ENCODE measurements at places on chromosomes 4 and X.

GRCh38 chr4:33107814-33108213 lies 2387.6 kb downstream of the PCDH7 start:
- DNase-seq = no peak

DNA sequence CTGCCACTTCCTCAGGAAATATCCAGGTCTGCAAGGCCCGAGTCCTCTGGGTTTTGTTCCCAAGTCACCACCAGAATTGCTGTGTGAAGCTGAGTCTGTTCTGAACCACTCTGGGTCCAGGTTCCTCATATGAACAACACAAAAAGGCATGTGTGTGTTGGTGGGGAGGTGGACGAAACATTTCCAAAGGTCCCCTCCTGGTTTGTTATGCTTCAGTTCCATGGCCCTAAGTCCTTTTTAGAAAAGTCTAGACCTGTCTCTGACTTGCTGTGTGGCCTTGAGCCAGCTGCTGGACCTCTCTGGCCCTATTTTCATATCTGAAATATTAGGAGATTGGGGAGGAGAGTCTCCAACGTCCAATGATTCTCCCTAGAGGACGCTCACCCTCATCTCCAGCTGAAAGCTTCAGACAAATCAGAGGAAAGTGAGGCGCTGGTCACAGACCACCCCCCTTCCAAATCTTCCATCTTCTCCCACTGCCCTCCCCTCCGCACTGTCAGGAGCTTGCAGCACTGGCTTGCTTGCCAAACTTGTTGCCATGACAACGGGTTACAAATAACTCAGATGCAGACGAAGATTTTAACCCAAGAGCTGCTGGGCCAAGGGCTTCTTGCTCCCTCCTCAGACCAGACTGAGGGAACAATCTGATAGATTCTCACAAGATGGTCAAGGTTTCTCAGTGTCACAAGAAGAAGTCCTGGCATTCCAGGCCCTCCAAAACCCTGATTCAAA lies 64.5 kb downstream of the SMC1A start:
- no peak for DNase-seq

GRCh38 chrX:45134315-45134731 lies 66.4 kb downstream of the DIPK2B start:
- no peak for DNase-seq

DNA sequence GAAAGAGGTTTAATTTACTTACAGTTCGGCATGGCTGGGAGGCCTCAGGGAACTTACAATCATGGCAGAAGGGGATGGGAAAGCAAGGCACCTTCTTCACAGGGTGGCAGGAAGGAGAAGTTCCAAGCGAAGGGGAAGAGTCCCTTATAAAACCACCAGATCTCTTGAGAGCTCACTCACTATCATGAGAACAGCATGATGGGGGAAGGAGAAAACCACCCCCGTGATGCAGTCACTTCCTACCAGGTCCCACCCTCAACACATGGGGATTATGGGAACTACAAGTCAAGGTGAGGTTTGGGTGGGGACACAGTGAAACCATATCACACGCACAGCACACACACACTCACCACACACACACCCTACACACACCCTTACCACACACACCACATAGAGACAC lies 104.3 kb downstream of the DCTD start:
- no peak for DNase-seq

- DNase-seq = peak; percentile 19
These were observed 1.9 kb downstream of the PRPS1 start for GRCh38 chrX:107630031-107630689.

GRCh38 chr4:153154007-153154975 lies 50.0 kb upstream of the TRIM2 start:
- peak; percentile 53 for DNase-seq

- peak; percentile 9 for DNase-seq
These were observed 291.9 kb downstream of the FAM47A start for GRCh38 chrX:33840176-33840575.

GRCh38 chrX:151039351-151039750 lies 56.2 kb downstream of the HMGB3 start:
- DNase-seq = no peak

- DNase-seq = no peak
These were observed 971.2 kb upstream of the IGFBP7 start for GRCh38 chr4:58081356-58081755.

DNA sequence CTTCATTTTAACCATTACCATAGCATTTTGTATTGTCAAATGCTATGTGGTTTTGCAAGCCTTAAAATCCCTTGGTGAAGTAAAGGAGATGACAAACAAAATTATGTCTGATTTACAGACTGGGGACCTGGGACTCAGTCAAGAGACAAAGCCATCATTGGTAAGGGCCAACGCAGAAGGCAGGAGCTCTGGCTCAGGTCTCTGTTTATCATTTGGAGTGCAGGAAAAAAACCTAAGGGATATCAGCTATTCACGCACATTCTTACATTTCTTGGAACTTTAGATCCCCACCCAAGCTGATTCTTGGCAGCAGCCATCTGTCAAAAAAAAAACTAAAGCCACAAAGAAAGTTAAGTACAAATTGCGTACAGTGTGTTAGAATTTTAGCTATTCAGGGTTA lies 731.9 kb downstream of the STPG2 start:
- no peak for DNase-seq
